ENCODE measurements at places on chromosomes 16 and 17.

GRCh38 chr17:9037736-9038135 is 16.4 kb downstream of the NTN1 start:
- peak; percentile 85 for DNase-seq

DNA sequence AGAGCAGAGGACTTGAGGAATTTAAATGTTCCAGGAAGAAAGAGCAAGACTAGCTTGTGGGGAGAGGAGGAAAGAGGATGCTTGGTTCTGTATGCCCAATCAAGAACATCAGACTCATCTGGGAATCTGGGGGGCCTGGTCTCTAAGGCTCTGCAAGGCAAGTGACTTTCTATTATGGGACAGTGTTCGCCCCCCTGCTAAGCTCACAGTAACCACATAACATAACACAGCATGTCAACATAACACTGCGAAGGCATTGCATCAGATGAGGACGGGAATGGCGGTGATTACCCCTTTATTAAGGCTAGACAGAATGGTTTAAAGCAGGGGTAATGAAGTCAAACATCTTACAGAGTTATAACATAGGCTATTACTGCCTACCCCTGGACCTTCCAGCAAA is 176.6 kb upstream of the IRX6 start:
- DNase-seq = no peak

DNA sequence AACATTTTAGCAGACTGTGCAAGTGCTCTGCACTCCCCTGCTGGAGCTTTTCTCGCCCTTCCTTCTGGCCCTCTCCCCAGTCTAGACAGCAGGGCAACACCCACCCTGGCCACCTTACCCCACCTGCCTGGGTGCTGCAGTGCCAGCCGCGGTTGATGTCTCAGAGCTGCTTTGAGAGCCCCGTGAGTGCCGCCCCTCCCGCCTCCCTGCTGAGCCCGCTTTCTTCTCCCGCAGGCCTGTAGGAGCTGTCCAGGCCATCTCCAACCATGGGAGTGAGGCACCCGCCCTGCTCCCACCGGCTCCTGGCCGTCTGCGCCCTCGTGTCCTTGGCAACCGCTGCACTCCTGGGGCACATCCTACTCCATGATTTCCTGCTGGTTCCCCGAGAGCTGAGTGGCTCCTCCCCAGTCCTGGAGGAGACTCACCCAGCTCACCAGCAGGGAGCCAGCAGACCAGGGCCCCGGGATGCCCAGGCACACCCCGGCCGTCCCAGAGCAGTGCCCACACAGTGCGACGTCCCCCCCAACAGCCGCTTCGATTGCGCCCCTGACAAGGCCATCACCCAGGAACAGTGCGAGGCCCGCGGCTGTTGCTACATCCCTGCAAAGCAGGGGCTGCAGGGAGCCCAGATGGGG is 3.1 kb downstream of the GAA start:
- no peak for DNase-seq

DNA sequence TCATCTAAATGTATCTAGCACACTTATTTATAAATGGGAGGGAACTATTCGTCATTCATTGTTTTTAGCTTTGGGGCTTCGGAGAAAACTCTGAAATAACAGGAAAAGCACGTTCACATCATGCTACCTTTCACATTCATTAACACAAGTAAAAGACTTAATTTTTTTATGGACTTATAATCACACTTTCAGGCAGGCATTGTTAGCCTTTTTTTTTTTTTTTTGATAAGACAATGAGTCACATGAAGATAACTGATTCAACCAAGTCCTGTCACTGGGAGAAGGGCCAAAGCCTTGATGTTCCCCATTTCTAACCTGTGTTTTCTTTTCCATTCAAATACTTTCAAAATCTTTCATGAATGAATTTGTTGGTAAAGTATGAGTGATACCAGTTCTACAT is 631.3 kb upstream of the CA10 start:
- no peak for DNase-seq

- peak; percentile 59 for DNase-seq
These were observed 9.0 kb downstream of the SLC5A10 start for GRCh38 chr17:18960803-18961511.

- no peak for DNase-seq
These were observed 99.3 kb downstream of the NDE1 start for GRCh38 chr16:15749371-15749770.

GRCh38 chr16:808085-808386 is 7.5 kb upstream of the GNG13 start:
- DNase-seq = no peak
